Dermis microvascular lymphatic vessel endothelial cell (primary cell): ENCODE measurements at places on chromosomes 12 and 14. TPM values are rescaled to one million over a fixed set of nuclear protein-coding genes. Genes with fewer than 3 reads are reported as not detected.

Gene CLEC12A
- not detected in 2 replicates for total RNA-seq

DNA sequence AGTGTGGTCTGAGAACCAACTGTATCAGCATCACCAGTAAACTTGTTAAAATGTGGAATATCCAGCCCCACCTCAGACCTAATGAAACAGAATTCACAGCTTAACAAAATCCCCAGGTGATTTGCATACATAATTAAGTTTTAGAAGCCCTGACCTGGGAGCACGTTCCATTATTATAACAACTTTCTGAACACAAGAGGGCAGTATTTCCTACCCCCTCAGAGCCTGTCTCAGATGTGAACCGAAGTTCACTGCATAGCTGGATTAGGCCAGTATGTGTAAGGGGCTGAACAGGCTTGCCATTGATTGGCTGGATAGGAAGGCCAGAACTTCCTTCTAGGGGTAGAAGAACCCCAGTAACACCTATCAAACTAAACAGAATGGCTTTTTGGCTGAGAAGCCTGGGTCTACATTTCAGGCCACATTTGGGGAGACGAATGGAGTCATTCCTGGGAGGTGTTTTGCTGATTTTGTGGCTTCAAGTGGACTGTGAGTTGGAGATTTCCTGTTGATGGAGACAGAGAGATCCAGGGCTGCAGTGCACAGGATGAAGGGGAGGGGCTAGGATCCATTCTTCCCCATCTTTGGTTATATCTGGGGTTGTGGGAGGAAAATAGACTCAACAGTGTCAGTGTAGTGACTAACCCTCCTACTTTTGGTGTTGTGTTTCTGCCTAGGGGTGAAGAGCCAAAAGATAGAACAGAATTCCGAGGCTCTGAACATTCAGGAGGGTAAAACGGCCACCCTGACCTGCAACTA is 94.7 kb upstream of the OR4E1 start:
- DNase-seq: peak; percentile 15

Gene EP400
- total RNA-seq: 5.9 and 10.7 TPM in 2 replicates

Gene CLEC4D
- not detected in 2 replicates for total RNA-seq

Gene TIMM9
- 15.7 and 17.7 TPM in 2 replicates for total RNA-seq

Gene IL26
- total RNA-seq: not detected in 2 replicates

GRCh38 chr12:103571286-103571685 is 15.8 kb upstream of the STAB2 start:
- DNase-seq: no peak

Gene DDX24
- 63.3 and 90.8 TPM in 2 replicates for total RNA-seq

GRCh38 chr14:77622366-77622961 is 6.0 kb upstream of the SPTLC2 start:
- no peak for DNase-seq

- DNase-seq: no peak
Observed at GRCh38 chr12:3473171-3473570, 17.8 kb upstream of the PRMT8 start.

Gene CSRP2
- total RNA-seq: 12.2 and 12.8 TPM in 2 replicates

Gene KRT2
- not detected in 2 replicates for total RNA-seq

GRCh38 chr12:131092901-131093603 is 139.3 kb downstream of the ADGRD1 start:
- DNase-seq: no peak

GRCh38 chr12:102638777-102639176 is 158.4 kb upstream of the IGF1 start:
- no peak for DNase-seq

GRCh38 chr14:35932136-35932535 is 106.0 kb downstream of the BRMS1L start:
- no peak for DNase-seq

Gene KLRD1
- under 0.01 and 0.13 TPM in 2 replicates for total RNA-seq

- DNase-seq: no peak
Observed at GRCh38 chr12:5861416-5861815, 83.6 kb downstream of the ANO2 start.

DNA sequence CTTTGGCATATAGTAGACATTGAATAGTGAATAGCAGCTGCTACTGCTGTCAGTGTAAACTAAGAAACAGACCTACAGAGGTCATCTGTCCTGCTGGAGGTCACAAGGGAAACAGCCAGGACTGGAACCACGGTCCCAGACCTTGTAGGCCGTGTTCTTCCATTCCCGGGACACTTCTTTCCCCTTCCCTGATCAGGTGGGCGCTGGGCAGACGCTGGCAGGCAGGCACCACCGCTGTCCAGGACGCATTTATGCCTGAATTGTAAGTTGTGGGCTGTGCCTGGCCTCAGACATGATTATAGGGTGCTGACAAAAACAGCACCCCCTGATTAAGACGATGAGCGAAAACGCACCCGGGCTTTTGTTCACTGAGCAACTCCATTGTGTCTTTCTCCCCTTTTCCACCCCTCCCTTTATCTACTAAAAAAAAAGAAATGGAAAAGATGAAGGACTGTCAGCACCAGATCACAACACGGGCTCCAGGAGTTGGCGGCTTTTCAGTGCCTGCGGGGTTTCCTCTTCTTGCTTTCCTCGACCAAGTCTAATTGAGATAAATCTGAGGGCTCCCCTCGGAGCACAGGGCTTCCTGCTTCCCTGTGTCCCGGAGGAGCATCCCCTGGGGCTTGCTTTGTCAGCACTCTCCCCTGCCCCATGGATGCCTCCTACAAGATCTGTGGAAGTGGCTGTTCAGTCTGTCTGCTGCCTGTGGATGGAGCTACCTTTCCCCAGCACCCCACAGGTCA is 80.6 kb downstream of the TSPAN9 start:
- DNase-seq: no peak

Gene SLC7A7
- total RNA-seq: 1.9 and 7.8 TPM in 2 replicates

- DNase-seq: no peak
Observed at GRCh38 chr12:2289525-2289924, 236.7 kb downstream of the CACNA1C start.

Gene TAS2R30
- total RNA-seq: 1.3 and 2.0 TPM in 2 replicates

Gene SLC35E3
- total RNA-seq: 4.6 and 5.3 TPM in 2 replicates

- DNase-seq: no peak
Observed at GRCh38 chr12:116469344-116469743, 89.8 kb upstream of the MAP1LC3B2 start.

Gene NRIP2
- 0.13 TPM in 1 of 2 replicates, not detected in the other for total RNA-seq

- DNase-seq: no peak
Observed at GRCh38 chr14:77582511-77582910, 33.9 kb downstream of the SPTLC2 start.

DNA sequence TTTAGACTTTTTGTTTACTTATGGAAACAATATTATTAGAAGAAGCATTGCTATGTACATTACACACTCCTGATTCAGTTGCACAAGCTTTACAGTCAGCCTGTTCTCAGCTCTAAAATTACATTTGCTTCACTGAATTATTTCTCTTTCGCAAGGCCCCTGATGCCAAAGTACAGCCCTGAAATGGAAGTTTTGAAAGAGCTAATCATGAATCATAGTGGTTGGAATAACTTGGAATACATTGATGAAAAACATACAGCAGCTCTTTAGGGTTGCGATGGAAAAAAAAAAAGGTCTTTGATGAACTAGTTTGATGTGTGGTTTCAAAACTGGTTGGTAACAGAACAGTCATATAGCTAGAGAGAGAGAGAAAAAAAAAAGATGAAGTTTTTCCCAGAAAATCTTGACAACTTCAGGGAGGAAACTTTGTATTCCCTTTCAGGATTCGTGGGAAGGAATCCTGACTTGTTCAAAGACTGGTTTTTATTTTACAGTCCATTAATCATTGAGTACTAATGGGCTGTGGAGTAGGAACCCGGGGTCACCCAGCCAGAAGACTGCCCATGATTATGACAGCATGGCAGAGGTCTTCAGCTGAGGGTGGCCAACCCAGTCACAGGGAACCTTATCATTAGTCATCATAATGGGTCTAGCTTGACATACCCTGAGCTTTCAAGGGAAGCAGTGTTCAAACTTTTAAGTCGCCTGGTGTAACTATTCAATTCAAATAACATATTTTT is 460.1 kb downstream of the NAV3 start:
- no peak for DNase-seq

Gene TAS2R42
- not detected in 2 replicates for total RNA-seq

- no peak for DNase-seq
Observed at GRCh38 chr12:19058235-19059021, 71.1 kb upstream of the PLEKHA5 start.

DNA sequence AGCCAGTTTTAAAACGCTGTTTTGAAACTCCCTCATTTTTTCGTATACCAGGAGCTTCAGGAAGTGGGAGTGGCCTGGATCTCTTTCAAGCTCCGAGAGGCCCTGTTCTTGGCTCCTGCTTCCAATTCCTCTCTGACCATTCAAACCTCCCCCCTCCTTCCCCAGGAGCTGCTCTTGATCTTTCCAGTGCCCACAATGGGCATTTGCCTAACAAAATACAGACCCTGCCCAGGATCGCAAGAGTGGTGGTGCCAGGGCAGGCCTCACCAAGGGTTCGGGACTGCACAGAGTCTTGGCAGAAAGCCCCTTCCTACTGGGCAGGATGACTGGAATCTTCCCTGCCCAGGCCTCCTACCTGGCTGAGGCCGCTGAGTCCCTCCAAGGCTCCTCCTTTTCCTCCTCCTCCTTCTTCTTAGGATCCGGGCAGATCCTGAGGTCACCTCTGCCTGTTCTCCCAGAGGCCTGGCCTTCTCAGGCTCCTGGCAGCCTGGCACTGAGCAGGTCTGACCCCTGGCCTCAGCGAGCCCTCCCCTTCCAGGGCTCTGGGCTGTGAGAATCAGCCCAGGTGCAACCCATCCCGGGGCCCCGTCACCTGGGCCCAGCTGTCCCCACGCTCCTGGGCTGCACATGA is 46.9 kb upstream of the NOS1 start:
- peak; percentile 9 for DNase-seq

- DNase-seq: no peak
Observed at GRCh38 chr14:63598807-63599206, 42.9 kb downstream of the WDR89 start.

- DNase-seq: no peak
Observed at GRCh38 chr12:68943848-68944247, 10.9 kb upstream of the CPM start.

- no peak for DNase-seq
Observed at GRCh38 chr12:108090107-108090899, 38.8 kb upstream of the WSCD2 start.

Gene LRR1
- total RNA-seq: 11.4 and 25.0 TPM in 2 replicates

Gene MMP19
- total RNA-seq: 0.51 and 0.63 TPM in 2 replicates

GRCh38 chr12:32789446-32789845 is 33.7 kb upstream of the YARS2 start:
- no peak for DNase-seq

Gene GDF3
- 0.51 and 1.0 TPM in 2 replicates for total RNA-seq

DNA sequence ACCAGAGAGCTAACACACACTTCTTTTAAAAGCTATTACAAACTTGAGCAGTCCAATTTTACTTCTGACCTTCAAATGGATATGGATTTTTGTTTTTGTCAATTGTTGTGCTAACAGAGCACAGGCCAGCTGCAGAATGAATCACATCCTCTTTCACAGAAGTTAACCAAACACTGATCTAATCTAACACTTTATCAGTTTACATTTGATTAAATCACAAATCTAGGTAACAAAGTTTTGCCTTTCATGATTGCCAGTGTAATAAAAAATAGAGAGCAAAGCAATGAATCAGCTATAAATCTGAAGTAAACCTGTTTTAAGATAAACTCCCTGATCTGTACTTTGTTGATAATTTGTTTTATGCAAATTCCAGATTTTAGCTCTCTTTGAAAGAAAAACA is 273.1 kb upstream of the RGS6 start:
- DNase-seq: peak; percentile 90

GRCh38 chr12:76866151-76866567 is 12.7 kb downstream of the CSRP2 start:
- no peak for DNase-seq

DNA sequence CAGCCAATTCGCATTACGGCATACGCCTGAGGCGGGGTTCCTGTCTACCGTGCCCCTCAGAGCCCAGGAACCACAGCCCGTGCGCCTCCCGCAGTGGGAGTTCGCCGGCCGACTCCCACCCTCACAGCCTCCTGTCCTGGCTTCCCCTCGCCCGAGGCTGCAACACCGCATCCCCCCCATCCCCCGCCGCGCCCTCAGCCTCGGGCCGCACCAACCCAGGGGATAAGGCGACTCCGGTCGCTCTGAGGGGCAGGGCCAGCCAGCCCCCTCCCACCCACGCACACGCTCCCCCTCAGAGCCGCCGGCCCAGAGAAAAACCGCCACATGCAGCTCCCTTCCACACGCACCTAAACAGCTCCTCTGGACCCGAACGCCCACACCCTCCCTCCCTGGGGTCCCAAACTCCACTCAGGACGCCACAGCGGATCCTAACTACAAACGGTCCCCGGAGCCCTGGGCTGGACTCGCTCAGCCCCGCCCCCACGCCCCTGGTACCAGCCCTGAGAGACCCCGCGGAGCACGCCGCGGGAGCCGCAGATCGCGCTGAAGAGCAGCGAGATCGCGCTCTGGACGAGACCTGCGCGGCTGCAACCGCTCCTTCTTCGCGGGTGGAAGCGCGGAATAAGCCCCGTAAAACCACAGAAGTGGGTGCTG is at the start of gene C14orf39:
Gene C14orf39 (minus strand): TSS at position 466 of the 654 bp plus-strand sequence. CDS start 985 bp downstream, outside the sequence.
- peak; percentile 19 for DNase-seq

Gene FOXG1
- total RNA-seq: not detected in 2 replicates

- DNase-seq: peak; percentile 52
Observed at GRCh38 chr12:42588524-42589464, 752 bp downstream of the PRICKLE1 start.

DNA sequence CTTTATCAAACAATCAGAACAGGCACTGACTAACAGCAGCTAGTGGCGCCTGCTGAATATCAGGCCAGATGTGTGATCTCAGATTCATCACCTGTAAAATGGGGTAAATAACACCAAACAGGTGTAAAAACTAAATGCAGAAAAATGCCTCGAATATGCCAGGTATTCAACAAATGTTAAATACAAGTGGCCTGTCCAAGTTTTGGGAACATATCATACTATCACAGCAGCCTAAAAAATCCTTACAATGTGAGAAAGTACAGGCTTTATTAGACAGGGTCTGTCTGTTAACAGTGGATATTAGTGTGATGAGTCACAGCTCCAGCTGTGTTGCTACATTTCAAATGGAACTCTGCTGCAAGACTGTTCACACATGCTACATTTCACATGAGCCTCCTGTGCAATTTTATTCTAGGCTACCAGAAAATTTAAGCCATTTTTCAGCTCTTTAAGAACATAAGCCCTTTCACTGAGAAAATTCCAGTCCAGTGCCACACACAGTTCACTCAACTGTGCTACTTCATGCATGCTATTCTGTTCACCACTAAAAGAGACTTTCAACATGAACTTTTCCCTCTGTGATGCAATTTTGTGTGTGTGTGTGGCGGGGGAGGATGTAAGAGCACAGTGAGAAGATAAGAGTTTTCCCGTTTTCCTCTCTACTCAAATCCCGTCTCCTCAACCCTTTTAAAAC is 56.7 kb downstream of the MSRB3 start:
- DNase-seq: no peak

GRCh38 chr14:103292426-103293374 is 41.3 kb upstream of the EIF5 start:
- DNase-seq: peak; percentile 68

DNA sequence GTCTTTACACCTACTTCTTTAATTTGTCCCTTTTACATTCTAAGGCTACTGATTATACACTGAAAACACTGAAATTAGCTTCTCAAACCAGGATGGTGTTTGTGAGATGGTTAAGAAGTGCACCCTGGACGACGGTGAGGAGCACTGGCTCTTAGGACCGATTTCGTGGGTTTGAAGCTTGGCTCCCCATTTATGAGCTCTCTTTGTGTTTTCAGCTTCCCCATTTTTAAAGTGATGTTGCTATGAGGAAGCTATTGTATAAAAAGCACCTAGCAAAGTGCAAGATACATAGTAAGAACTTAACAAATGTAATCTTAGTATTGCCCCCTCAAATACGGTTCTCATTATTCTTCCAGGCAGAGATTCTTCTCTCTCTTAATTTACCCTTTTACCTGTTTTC is 4.7 kb downstream of the NFYB start:
- DNase-seq: no peak
